ENCODE measurements at places on chromosomes 4 and X.
A peak's percentile ranks its signal among the peaks of the same experiment; 100 is the strongest.

DNA sequence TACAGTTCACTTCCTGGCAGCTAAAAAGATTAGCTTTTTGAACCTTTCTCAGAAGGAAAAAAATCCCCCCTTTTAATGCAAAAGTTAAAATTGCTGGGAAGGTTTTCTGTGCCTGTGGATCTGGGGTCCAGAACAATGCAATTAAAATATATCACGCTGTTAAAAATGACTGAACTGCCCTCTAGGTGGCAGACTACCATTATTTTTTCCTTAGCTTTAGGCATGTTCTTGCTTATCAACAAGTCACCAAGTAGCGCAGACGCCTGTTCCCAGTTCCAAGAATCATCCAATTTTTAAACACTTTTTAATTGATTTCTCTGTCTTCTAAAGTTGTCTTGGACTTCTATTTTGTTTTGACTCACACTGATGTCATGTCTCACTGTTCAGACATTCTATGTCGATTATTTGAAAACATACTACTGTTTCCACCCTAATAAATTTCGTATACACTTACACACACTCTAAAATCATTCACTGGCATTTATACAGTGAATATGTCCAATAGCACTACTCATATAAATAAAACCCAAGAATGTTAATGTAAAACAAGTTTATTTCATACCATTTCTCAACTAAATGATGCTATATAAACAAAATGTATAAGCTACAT lies 661.6 kb downstream of the RAPGEF2 start:
- DNase-seq, result peak; percentile 68

DNA sequence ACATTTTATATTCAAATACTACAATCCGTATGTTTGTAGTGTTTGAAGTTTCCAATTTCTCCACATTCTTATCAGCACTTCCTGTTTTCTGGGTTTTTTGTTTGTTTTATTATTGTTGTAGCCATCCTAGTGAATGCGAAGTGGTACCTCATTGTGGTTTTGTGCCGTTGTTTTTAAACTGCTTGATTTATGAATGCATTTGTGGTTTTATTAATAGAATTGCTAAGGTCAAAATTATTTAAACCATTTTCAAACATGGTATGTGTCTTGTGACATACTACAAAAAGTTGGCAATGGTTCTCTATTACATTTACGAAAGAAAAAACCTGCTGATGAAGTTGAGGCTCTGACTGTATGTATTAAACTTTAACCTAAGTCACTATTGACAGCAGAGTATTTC lies 780.0 kb upstream of the MAGEB2 start:
- peak; percentile 1 for DNase-seq

GRCh38 chr4:96094183-96094582 lies 254.3 kb downstream of the PDHA2 start:
- no peak for DNase-seq

- DNase-seq, result no peak
Observed at GRCh38 chr4:54959651-54960116, 165.7 kb downstream of the KDR start.

GRCh38 chr4:88982757-88983156 lies 74.2 kb downstream of the FAM13A start:
- no peak for DNase-seq

GRCh38 chr4:167274351-167274750 lies 40.1 kb upstream of the SPOCK3 start:
- peak; percentile 15 for DNase-seq

DNA sequence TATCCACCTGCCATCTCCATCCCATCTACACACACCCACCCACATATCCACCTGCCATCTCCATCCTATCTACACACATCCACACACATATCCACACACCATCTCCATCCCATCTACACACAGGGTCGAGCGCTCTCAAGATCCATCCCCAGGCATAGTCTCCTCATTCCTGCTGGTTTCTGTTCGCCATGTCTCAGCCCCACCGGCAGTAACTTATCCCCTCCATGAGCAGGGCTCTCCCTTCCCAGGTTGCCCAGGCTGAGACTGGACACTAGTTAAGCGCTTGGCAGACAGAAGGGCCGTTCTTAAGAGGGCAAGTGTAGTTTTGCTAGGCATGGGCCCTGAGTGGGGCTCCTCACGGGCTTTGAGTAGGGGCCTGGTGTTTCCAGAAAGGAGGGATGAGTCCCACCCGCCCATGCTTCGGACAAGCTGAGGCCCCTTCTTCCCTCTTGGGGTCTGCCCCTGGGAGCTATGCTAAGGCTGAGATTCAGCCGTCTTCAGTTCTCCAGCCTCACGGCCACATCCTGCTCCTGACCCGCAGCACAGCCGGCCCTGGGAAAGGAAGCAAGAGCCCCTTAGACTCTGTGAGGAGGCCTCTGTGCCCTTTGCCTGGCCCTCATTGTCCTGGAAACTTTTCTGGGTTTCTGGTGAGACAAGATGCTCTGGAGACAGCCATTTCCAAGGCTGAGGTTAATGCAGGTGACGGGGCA lies 20.4 kb downstream of the TMEM271 start:
- DNase-seq, result no peak

DNA sequence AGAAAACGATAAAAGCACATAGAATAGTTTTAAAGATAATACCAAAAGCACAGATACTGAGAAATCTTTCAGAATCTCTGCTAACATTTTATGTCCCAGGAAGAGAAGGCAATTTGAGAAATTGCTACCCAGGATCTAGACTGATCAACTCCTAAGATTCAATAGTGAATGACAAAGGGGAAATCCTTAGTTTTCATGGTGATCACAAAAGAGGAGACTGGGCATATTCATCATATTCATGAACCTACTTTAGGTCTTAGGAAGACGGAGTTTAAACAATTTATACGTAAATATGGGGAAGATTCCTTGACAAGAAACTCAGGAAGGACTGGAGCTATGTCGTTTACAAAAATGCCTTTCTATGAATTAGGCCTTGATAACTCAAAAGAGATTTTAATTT lies 87.3 kb downstream of the SHISA3 start:
- DNase-seq, result no peak

DNA sequence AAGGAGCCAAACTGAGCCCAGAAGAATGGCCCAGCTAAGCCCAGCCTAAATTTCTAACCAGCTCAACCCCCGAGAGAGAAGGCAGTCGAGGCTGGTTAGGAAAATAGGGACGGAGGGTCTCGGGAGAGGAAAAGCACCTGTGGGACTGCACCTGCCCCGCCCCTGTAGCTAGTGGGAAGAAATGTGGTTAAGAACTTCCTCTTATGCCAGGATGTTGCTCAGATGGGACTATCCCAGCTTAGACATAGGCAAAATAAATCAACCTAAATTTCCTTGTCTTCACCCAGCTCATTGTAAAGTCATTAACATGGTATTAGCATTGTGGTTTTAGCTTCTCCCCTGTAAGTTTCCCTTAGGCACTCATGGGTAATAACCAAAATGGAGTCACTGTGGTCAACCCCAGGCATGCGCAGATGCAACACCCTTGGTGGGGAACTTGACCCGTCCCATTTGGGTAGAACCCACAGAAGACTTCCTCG lies 86.8 kb downstream of the ZNF718 start:
- DNase-seq, result no peak

- no peak for DNase-seq
Observed at GRCh38 chrX:110159235-110159634, 156.3 kb downstream of the TMEM164 start.

DNA sequence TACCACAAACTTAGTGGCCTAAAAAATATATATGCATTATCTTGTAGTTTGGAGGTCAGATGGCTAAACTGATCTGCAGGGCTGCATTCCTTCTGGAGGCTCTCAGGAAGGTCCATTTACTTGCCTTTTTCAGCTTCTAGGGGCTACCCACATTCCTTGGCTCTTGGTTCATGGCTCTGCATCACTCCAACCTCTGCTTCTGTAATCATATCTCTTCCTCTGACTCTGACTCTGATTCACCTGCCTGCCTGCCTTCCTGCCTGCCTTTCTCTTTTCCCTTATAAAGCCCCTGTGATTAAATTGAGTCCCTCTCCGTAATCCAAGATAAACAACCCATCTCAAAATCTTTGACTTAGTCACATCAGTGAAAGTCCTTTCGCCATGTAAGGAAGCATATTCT lies 25.0 kb upstream of the FRMPD4 start:
- DNase-seq, result no peak

DNA sequence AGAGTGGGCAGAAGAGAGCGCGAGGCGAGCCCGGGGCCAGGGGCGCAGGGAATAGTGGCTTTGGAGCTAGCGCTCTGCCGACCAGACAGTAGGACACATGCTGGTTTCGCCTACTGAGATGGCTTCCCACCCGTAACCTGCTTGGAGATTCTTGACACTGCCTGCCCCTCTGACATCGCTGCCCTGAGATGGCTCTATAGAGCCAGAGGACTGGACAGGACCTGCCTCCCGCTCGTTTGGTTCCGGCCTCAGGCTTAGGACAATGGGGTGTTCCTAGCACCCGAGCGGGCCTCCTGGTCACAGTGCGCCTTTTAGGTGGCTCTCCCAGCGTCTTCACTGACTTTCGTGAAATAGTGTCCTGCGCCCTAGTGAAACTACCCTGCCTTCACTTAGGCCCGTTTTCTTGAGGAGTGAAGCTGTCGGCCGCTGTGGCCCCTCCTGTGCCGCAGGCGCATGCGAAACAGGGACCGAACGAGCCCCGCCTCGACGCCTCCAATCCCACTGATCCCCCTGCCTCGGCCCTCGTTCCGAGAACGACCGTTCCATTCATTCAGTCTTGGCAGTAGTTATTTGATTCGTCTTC lies 608 bp downstream of the TAF1 start:
- peak; percentile 40 for DNase-seq

DNA sequence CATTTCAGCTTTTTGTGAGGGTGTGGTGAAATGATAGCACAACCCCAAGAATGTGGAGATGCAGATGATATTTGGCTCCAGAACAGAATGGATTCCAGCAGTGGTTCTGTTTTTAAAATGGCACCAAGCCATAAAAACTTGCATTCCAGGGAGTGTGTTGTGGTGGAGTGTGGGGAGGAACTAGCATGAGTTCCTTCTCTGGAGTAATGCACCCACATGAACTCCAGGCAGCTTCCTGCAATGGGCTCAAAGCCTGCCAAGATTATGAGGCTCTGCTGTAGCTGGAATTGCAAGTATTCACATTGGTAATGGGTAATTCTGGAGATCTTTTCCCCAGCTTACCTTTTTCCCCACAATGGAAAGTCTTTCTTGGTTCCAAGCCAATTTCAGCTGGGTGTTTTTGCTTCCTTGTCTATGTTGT lies 161.4 kb downstream of the RAB28 start:
- no peak for DNase-seq

GRCh38 chr4:142416121-142416520 lies 430.0 kb downstream of the INPP4B start:
- DNase-seq, result peak; percentile 13

DNA sequence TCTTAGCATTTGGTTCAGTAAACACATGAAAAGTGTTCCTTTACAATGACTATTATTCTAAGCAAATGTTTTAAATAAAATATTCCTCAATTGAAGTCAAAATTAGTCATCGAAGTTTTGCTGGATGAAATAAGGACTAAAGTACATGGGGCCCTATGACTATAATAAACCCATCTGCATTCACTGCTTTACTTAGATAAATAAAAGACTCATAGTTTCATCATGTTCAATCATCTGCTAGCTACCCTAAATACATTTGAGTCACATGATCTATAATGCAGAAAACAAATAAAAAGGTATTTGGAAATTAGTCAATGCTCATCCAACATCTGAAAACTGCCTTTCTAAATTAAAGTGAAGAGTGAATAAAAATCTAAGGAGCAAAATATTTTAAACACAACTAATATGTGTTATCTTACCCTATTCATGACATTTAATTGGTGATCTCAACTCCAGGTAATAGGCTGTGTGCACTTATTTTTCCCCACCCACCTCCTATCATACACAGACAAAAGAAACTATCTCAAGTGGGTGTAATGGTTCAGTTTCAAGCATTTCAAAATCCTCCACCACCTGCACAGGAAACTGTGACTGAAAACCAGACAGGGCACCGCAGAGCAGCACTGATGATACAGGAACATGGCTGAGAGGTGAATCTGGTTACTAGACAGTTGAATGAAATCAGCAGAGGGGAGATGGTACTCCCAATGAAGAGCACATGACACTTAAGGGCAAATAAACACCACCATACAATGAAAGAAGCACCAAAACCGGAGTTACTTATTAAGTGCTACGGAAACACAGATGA lies 78.6 kb downstream of the CAMK2D start:
- no peak for DNase-seq

- no peak for DNase-seq
Observed at GRCh38 chr4:155099231-155099630, 109.2 kb upstream of the NPY2R start.

- no peak for DNase-seq
Observed at GRCh38 chr4:27215220-27215826, 354.7 kb downstream of the STIM2 start.

DNA sequence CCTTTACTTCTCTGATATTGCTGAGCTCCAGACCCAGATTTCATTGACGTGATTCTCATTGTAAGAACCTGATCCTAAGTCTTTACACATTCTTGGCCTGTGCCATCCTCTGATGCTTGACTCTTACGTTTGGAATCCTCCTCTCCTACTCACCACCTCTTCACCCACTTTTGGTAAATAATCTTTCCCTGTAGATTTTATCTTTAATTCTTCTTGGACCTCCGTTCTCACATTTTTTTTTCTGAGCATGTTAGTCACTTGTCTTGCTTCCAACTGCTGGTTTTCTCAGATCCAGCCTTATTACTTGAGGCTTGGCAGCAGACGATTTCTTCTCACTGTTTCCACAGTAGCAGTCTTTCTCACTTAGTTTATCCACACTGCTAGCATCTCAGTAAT lies 12.4 kb upstream of the SH3RF1 start:
- DNase-seq, result no peak

GRCh38 chr4:54231768-54232688 lies 2.9 kb downstream of the PDGFRA start:
- no peak for DNase-seq

- DNase-seq, result no peak
Observed at GRCh38 chrX:154477891-154478477, 1.1 kb downstream of the LAGE3 start.

DNA sequence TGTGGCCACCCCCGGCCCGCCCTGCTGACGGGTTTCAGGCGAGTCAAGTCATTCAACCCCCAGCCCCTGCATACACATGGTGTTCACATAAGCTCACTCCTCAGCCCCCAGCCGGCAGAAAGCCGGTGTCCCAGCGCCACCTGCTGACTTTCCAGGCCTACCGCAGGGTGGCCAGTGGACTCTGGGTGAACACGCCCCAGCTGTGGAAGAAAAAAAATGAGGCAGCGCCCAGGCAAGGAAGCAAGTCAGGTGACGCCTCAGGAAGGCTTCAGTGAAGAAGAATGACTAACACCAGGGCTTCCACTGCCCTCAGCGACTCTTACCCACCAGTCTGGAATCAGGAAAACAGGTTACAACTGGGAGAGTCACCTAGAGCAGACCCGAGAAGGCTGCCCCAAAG lies 15.8 kb downstream of the BCAP31 start:
- DNase-seq, result peak; percentile 77

DNA sequence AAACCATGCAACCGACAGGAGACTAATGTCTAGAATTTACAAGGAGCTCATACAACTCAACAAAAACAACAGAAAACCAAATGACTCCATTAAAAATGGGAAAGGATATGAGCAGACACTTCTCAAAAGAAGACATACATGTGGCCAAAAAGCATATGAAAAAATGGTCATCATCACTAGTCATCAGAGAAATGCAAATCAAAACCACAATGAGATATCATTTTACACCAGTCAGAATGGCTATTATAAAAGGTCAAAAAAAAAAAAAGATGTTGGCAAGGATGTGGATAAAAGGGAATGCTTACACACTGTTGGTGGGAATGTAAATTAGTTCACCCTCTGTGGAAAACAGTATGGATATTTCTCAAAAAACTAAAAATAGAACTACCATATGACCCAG lies 50.5 kb upstream of the CHRDL1 start:
- no peak for DNase-seq
